ENCODE measurements at places on chromosomes 1 and 21.

- no peak for DNase-seq
Observed at GRCh38 chr1:212955098-212955497, 4.8 kb downstream of the VASH2 start.

- no peak for DNase-seq
Observed at GRCh38 chr1:96756789-96757188, 35.2 kb downstream of the PTBP2 start.

- DNase-seq = no peak
Observed at GRCh38 chr1:23718482-23718881, 24.8 kb upstream of the ELOA start.

GRCh38 chr1:56309065-56309464, 270.3 kb downstream of the PLPP3 start:
- no peak for DNase-seq

DNA sequence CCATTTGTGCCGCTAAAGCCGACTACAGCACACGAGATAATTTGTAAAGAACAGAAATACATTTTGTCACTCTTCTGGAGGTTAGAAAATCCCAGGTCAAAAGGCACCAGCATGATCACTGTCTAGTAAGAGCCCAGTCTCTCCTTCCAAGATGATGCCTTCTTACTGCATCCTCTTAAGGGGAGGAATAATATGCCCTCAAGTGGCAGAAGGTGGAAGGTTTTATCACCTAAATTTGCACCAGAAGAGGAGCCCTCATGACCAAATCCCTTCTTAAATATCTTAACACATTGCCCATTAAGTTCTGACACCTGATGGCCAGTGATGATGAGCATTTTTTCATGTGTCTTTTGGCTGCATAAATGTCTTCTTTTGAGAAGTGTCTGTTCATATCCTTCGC, 326.7 kb upstream of the RGS18 start:
- no peak for DNase-seq

DNA sequence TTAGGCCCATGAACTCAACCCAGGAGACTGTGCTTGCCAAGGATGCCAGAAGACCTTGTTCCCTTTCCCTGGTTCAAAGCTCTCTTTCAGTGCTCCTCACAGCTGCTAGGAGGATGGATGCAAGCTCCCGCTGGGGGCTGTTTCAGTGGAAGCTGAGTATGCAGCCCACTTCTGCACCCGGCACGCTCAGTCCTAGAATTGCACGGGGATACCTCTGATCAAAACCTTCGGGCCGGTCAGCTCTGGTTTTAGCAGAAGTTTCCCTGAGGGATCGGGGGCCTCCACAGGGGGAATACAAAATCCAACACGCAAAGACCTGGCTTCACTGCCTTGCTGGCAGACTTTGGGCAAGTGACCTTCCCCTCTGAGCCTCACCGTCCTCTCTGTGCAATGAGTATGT, 4.2 kb upstream of the SSBP3 start:
- DNase-seq = no peak

DNA sequence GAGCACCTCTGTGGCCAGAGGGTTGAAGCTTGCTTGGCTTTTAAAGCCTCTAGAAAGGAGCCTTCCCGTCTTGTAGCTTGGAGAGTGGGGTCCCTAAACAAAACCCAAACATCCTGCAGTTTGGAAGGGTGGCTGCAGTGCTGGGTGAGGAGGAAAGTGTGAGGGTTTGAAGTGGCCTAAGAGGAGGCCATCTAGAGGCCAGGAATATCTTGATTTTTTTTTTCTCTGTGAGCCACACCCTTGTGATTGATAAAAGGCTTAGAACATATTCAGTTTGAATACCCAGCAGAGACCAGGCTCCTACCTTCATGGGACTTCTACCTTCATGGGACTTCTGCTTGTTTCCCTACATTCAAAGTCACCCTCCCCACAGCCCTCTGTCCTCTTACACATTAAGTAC, 37.3 kb upstream of the PIGV start:
- DNase-seq = no peak

DNA sequence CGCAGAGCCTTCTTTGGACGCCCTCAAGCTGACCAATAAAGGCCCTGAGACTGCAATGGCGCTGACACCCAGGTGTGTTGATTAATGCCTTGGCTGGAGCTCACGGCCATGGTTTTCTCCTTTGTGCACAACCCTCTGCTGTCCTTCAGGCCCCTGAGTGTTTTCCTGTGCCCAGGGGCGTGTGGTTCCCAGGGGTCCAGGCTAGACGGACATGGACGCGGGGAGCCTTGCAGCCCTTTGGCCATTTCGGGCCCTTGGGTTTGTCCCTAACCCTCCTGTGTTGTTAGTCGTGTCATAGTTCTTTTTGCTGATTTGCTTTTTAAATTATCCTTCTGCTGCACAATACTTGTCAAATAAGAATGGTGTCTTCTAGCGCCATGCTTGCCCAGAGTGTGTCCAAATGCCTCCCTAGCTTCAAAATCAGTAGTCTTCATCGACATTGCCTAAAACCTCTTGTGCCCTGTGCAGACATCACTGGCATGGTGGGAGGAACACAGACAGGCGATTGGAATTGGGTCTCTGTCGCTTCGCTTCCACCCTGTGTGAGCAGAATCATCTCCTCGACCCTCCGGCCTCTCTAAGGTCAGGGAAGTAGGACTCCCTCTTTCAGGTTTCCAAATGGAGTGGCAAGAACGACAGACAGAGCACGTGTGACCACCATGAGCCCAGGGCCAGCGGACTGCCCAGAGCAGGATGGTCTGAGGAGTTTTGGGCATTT, 1.9 kb downstream of the KRTAP10-4 start:
- DNase-seq = no peak

GRCh38 chr1:24886241-24886640, 43.8 kb downstream of the RUNX3 start:
- no peak for DNase-seq

DNA sequence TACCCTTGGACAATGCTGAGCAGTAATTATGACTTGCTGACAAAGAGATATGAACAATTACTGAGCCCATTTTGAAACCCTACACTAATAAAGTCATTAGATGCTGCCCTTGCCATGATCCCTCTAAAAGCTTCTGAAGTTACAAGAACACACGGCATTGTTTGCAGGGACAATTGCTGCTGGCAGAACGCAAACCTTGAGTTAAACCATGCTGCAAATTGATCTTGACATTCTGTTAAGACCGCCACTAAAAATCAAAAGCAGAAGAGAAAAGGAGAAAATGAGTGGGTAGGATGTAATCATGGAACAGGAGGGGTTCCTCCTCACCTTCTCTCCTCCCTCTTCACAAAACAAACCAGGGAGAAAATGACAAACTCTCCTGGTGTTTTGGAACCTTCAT, 136.2 kb upstream of the DMRTA2 start:
- no peak for DNase-seq

DNA sequence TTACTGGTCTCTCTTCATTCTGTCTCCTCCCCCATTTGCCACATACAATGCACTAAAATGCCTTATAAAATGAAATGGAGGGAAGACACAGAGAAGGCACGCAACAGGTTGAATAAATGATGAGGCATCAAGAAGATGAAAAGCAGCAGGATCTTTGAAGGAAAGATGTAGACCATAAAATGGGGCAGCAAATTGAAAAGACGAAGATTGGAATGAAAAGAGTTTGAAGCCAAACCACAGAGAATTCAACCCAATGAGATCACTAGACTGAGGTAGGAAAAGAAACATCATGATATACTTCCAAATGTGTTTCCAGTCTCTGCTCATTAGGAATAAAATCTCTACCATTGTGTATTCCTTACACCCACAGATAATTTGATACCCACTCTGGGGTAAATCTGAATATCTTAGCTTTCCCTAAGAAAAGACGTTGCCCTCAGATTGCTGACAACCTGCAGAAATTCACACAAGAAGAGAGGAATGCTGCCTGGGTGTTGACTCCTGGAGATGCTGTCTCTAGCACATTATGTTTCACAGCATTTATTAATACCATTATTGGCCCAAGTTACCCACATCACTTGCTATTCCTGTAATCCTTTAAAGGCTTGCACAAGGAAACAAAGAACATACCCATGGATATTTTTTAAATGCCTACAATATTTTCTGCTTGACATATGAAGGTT, 230.9 kb downstream of the LTN1 start:
- no peak for DNase-seq

DNA sequence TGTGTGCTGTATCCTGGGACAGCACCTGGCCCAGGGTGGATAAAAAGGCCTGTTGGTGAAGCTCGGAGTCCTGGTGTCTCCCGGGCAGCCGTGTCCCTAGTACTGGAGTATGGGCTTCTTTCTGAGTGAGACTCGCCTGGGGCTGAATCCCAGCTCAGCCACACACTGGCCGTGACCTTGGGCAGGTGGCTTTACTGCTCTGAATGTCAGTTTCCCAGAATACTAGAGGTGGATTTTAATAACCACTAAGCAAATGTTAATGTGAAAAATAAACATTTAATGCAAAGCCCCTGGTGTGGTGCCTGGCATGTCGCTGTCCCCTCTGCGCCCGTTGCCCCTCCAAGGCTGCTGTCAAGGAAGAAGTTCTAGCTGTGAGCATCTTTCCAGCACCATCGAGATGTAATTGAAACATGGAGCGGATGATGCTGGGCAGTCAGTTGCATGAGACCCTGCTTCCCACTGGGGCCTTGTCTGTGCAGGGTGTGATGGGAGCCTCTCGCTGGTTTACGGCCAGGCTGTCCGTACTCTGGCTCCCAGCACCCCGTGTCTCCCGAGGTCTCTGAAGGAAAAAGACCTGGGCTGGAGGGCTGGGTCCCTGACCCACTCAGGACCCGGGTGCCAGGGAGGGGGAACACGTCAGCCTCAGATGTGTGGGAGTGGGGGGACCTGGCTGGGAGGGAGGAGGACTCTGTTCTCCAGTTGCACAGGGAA, 527.8 kb downstream of the MATN1 start:
- DNase-seq = no peak

DNA sequence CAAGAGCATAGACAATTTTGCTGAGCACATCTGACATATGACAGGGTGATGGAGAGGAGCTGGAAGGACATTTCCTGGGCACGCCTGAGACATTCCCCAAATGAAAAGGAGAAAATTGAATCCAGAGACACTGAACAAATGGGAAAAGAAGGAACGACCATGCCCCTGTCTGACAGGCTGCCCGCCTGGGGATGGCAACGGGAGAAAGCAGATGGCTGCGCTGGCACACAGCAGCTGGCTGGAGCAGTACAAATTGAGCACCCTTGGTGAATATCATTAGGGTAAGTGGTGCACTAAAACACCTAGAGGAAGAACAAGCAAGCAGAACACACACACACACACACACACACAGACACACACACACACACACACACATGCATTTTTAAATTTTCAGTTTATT, 174.3 kb upstream of the DUSP10 start:
- DNase-seq = no peak
